ENCODE measurements at places on chromosomes 7 and 10.

GRCh38 chr10:95221124-95221523 is 27.1 kb downstream of the ACSM6 start:
- no peak for DNase-seq

DNA sequence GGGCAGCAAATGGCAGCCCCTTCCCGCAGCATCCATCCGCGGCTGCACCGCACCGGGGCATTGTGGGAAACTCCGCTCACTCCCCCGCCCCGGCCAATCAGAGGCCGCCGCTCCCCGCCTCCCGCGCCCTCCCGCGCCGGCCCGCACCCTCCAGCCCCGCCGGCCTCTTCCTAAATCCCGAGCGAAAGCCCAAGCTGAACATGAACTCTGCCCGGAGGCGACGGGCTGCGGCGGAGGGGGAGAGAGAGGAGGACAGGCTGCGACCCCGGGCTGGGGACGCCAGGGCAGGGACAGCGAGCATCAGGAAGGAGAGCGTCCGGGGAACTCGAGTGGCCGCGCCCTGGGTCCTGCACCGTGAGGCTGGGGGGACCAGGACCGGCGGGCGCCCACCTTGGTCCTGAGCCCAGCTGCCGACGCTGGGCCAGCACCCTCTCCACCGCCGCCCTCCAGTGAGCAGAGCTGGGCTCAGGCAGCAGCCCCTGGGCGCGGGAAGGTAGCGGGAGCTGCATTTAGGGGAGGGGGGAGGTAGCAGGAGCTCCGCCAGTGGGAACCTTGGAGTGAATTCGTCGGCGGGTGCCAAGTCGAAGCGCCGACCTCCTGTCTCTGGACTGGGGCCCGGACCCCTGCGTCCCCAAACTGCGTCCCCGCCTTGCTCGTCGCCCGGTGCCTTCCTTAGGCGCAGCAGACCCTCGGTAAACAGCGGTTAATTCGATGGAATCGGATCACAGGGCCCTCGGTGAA is at the start of gene DGKI:
TSS of gene DGKI (minus strand) at position 148 of the 741 bp plus-strand sequence.
- no peak for DNase-seq

GRCh38 chr10:8803992-8804391 is 749.5 kb downstream of the GATA3 start:
- DNase-seq = no peak

GRCh38 chr10:36236931-36237330 is 594.8 kb upstream of the FZD8 start:
- DNase-seq = no peak

GRCh38 chr7:151888079-151889067 is 11.5 kb upstream of the PRKAG2 start:
- DNase-seq = no peak

GRCh38 chr10:28594406-28594805 is 61.5 kb downstream of the WAC start:
- DNase-seq = no peak

GRCh38 chr7:1935176-1936005 is 265.3 kb downstream of the ELFN1 start:
- no peak for DNase-seq

- DNase-seq = no peak
Measured at GRCh38 chr7:70701991-70702390, 430.0 kb upstream of the GALNT17 start.

- no peak for DNase-seq
Measured at GRCh38 chr7:116499168-116500077, at the start of gene CAV2. Gene CAV2, plus strand, starts transcription at chr7:116499738. Its CDS starts 44 bp downstream, at chr7:116499782.

DNA sequence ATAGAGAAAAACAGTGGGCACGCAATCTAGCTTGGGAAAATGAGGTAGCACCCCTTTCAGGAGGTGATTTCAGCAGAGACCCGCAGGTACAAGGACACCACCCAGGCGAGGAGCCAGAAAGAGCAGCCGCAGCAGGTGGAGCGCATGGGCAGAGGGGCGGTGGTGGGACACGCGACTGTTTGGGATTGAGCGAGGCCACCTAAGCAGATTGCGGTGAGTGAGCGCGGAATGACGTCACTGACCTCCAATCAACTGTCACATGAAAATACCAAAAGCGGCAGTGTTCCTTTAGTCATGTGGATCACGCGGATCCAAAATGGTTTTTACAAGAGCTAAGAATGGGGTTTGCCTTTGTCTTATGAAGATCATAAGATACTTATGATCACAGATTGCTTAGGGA is 40.2 kb upstream of the SLC26A3 start:
- no peak for DNase-seq
